ENCODE measurements at places on chromosomes 3 and 15.

DNA sequence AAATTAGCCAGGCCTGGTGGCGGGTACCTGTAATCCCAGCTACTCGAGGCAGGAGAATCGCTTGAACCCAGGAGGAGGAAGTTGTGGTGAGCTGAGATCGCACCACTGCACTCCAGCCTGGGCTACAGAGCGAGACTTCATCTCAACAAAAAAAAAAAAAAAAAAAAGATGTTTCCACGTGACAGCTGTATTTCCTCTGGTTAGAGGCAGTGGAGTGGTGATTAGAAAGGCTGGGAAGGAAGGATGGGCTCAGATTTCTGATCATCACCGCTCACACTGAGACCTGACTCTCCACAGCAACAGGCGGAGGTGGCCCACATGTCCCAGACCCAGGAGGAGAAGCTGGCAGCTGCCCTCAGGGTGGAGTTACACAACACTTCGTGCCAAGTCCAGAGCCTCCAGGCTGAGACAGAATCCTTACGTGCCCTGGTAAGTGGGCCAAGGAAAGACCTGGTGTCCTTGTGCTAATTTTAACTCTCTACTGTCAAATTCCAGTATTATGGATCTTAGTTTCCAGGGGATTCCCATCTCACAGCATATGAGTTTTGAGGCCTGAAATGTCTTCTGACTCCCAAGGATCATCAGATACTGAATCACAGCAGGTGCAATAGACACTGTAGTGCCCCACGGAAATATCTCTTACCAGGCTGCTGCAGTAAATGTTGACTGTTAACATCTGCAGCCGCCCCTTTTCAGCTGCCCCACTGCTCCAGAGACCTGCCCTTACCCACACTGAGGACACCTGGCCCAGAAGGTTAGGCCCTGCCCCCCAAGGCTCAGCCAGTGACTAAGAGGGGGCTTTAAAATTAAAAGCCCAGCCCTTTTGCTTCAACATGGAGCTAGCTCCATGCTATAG, 66.9 kb downstream of the BFSP2 start:
- no peak for DNase-seq

GRCh38 chr15:30065025-30065801, 17.5 kb upstream of the GOLGA8J start:
- DNase-seq: peak; percentile 80

GRCh38 chr15:99478977-99479376, 86.8 kb upstream of the MEF2A start:
- DNase-seq: no peak

- no peak for DNase-seq
Observed at GRCh38 chr3:142272200-142272891, 47.0 kb upstream of the GK5 start.

DNA sequence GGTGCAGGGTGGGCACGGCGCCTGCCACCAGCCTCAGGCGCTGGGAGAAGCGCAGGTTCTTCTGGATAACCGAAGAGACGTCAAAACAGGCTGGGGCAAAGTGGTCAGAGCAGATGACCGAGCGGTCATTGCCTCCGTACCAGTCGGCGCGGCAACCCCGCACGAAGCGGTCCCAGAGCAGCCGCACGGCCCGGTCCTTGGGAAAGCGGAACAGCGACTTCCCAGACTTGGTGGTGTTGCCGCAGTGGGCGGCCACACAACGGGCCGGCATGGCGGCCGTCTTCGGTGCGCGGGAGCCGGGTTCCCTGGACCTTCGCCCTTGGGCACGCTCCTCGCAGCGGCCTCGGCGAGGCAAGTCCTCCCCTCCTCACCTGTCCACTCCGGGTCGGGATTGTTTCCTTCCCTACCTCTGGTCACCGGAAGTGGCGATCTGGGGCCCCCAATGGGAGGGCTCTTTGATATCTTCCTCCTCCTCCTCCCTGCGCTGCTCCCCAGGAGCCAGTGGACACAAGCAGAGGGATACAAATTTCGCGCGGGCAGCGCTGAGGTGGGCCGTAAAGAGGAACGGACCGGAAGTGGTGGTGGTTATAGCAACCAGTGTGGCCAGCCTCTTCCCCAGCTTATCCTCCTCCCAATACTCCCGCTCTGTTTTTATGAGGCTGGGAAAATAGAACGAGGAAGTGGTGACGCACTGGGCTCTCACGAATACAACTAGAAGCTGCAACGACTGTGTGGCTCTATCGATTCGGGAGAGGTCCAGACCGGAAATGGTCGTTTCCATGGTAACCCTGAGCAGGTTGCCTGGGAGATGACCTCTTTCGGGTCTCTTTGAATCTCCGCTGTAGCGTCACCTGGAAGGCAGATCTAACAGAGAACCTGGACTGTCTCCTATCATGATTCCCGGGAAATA, at the start of the genes LRRC49 and THAP10:
LRRC49 (plus strand) TSS at position 825 of the 910 bp plus-strand sequence; CDS start at position 894, 69 bp downstream.
THAP10 (minus strand) TSS at position 432 of the 910 bp plus-strand sequence; CDS start at position 271, 161 bp downstream.
- DNase-seq: peak; percentile 95

DNA sequence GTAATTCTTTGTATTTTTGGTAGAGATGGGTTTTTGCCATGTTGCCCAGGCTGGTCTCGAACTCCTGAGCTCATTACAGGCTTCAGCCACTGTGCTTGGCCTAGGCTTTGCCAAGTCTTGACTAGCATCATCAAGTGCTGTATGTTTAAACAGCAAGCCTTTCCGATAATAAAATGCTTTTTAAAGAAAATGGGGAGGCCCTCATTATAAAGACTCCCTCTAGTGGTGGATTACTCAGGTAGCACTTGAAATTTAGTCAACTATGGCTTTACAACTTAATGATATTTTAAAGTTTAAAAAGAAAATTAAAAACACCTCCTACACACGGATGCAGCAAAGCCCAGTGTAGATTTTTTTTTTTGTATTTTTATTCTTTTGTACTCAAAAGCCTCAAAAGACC, 213.6 kb downstream of the GAP43 start:
- DNase-seq: no peak
